HuH-7.5 (cell line): ENCODE measurements at places on chromosomes 5 and 9.

DNA sequence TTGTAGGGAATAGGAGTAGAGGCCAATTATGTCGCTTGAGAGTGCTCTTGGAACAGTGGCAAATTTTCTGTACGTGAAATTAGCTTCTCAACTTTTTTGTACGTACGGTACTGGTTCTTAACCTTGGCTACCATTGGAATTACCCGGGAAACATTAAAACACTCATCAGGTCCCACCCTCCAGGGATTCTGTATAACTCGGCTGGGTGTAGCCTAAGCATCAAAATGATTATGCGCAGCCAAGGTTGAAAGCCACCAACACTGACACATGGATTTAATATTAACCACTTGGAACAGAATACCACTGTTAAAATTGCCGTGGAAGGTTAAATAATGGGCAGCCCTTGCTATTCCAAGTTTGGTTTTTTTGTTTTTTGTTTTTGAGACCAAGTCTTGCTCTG is 17.4 kb downstream of the DNAJA1 start:
- no peak for DNase-seq

GRCh38 chr9:68690088-68690487 is 15.0 kb upstream of the PIP5K1B start:
- DNase-seq: no peak

DNA sequence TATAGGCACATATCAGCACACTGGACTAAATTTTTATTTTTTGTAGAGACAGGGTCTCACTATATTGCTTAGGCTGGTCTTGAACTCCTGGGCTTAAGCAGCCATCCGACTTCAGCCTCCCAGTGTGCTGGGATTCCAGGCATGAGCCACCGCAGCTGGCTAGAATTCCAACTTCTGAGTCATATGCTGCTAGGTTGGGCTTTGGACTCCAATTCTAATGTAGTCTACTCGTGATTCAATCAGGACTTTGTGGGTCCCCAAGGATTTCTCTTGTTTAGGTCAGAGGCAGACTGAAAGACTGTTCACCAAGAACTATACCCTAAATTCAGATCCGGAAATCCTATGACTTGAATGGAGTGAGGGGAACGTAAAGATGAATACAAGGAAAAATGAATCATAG is 68.2 kb upstream of the CHD1 start:
- no peak for DNase-seq

- DNase-seq: no peak
Measured at GRCh38 chr5:157285310-157286035, 19.6 kb downstream of the CYFIP2 start.

GRCh38 chr9:2012347-2012746 is 2.8 kb upstream of the SMARCA2 start:
- no peak for DNase-seq

GRCh38 chr5:72177538-72177937 is 70.3 kb downstream of the MAP1B start:
- DNase-seq: no peak

DNA sequence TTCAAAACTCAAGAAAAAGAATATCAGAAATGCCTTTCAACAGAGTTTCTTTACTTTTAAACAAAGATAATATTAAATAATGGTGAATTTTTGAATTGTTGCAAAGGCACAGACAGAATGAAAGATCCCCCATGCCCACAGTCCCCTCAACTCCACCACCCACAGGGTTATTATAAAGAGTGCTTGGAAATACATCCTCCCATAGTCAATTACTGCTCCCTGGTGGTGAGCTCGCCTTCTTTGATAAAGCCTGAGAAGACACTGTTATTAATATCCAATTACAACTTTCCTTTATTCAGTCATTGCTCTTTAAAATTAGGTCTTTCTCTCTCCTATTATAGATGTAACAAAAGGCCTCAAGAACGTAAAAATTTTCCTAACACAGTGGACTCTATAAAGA is 490.2 kb upstream of the RORB start:
- no peak for DNase-seq

DNA sequence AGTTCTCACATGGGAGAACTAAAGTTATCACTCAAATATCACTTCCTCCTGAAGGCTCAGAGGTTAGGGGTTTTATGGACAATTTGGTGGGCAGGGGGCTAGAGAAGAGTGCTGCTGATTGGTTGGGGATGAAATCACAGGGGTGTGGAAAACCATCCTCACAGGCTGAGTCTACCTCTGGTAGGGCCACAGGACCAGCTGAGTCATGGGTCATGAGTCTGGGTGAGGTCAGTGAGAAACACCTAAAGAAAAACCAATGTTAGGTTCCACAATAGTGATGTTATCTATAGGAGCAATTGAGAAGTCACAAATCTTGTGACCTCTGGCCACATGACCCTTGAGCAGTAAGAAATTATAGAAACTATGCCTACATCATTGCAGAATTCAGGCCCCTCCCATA is 203.3 kb upstream of the TARS1 start:
- DNase-seq: no peak

- DNase-seq: no peak
Measured at GRCh38 chr9:259405-260404, 45.0 kb downstream of the DOCK8 start.

GRCh38 chr9:120726484-120726883 is 12.2 kb upstream of the MEGF9 start:
- no peak for DNase-seq

- DNase-seq: no peak
Measured at GRCh38 chr5:139911425-139912120, 116.0 kb downstream of the PSD2 start.

GRCh38 chr9:4555236-4555635 is 65.0 kb downstream of the SLC1A1 start:
- no peak for DNase-seq

DNA sequence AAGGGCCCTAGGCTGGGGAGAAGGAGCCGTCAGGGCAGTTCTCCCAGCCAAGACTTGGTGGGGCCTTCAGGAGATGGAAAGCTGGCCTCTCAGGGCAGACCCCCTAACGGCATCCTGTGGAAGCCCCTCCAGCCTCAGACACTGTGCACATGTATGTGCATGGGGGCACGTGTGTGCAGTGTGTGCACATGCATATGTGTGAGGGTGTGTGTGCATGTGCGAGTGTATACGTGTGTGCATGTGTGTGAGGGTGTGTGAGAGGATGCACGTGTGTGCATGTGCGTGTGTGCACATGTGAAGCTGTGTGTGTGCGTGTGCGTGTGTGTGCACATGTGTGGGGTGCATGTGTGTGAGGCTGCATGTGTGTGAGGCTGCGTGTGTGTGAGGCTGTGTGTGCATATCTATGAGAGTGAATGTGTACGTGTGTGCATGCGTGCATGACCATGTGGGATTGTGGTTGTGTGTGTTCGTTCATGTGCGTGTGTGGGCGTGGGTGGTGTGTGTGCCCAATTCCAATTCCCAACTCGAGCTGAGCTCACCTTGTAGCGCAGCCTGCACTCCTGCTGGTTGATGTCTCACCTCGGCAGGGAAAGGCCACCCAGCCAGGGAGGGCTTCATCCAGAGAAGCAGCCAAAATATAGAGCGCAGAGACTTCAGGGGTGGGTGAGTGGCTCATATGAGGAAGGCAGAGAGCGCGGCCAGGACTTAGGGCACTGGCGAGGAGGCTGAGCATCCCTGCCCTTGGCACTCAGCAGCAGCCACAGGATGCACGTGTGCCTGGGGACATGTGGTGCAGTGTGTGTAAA is 142.7 kb upstream of the PPP1R26 start:
- no peak for DNase-seq

DNA sequence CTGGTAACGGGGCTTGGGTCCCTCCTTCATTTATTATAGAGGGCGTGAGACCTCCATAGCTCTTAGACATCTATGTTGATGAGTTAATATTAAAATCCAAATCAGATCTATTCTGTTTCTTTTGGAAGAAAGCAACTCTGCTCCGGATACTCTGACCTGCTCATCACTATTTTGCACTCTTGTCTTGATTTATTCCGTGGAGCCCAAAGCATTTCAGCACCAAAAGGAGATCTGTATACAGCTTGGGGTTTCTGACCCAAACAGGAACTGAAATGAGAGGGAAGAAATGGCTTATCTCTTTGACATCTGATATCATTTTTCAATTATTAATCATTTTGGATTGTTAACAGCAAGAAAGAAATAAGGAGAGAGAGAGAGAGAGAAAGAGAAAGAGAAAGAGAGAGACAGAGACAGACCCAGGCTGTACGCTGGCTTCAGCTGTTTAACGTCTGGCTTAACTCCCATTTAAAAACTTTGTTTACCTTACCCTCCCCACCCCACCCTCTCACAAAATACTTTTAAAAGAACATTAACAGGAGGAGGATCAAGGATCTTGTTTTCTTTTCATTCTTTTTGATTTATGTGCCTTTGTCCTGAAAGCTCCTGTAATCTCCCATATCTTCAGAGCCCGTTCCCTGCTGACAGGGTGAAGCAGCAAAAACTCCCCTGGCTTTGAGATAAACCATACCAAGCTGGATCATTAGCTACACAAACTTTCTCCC is 231.4 kb upstream of the TUT7 start:
- no peak for DNase-seq

- no peak for DNase-seq
Measured at GRCh38 chr9:82128011-82128696, 139.6 kb downstream of the SPATA31D1 start.

DNA sequence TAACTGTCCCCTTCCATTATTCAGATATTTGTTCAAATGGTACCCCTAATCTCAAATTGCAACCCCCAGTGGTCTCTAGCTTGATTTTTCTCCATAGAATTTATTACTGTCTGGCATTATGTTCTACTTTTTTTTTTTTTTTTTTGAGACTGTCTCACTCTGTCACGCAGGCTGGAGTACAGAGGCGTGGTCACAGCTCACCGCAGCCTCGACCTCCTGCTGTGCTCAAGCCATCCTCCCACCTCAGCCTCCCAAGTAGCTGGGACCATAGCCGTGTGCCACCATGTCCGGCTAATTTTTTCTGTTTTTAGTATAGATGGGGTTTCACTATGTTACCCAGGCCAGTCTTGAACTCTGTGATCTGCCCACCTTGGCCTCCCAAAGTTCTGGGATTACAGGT is 2.0 kb upstream of the REEP5 start:
- no peak for DNase-seq

DNA sequence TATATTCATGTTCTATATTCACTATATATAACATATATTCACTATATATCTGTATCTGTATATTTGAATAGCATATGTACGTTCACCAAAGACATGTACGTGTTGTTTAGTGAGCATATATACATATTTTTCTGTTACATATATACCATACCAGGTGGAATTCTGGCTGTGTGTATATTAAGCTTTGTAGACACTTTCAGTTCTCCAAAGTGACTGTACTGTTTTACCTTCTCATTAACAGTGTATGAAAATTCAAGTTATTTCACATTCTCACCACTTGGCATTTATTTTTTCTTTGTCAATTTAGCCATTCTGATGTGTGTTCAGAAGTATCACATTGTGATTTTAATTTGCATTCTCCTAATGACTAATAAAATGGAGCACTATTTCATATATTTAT is 52.2 kb downstream of the DROSHA start:
- no peak for DNase-seq

DNA sequence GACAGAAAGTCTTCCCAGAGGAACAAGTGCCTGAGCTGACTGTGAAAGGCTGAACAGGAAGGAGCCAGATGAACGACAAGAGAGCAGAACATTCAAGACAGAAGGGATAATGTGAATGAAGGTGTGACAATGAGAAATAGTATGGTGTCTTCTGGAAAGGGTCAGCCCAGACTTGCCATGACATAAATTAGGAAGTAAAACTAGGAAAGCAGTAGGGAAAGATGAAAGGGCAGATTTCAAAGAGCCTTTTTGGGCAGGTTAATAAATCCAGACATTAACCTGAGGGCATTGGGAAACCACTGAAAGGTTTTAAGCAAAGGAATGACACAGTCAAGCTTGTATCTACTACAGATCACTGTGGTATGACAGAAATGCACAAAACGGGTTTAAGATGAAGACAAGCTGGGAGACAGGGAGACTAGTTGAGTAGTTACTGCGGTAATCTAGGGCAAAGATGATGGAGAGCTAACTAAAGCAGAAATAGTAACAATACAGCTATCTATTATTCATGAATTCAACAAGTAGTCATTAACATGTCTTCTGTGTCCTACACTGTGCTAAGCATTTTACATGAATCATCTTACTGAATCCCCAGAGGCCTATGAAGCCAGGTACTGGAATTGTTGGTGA is 580.9 kb upstream of the WWC1 start:
- DNase-seq: no peak

GRCh38 chr5:176664886-176665285 is 17.6 kb downstream of the TSPAN17 start:
- no peak for DNase-seq

DNA sequence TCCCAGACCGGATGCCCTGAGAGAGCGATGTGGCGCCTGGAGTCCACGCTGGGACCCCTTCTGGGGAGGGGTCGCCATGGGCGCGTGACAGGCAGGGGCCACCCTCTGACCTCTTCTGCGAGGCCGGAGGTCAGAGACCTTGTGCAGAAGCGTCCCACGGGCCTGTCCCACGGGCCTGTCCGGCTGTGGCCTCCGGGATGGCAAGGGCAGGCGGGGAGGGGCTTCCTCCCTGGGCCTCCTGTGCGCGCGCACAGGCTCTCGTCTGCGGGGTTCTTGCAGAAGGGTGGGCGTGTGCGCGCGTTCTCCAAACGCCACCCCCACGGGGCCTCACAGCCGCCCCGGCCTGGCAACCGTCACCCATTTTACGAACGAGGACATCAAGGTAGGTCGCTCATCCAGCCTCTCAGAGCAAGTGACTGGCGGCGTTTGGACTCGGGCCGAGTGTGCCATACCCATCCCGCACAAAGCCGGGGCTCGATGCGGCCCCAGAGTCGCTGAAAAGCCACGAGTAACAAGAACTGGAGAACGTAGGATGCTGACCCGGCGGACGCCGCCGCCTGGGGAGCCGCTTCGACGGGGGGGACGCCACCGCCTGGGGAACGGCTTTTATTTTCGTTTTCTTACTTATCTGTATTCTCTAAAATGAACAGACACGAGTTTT is 897 bp downstream of the AHRR start:
- no peak for DNase-seq

DNA sequence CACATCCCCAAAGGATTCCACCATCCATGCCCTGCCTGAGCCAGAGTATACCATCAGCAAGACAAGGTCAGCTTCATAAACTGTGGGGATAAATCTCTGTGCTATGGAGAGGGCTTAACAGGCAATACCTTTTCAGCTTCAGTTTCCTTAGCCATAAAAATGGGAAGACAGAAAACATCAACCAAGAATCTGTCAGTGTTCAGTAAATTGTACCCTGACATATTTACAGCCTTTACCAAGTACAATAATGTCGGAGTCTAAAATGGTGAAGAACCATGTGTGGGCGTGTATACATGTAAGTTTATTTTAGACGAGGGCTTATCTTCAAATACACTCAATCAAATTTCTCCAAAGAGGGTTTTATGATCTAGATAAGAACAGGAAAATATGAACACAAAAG is 94.7 kb downstream of the ELAVL2 start:
- DNase-seq: no peak
